Activated CD8-positive, alpha-beta T cell treated with anti-CD3 and anti-CD28 coated beads for 36 hours (primary cell): ENCODE measurements at places on chromosomes 11 and 22. TPM values are rescaled to one million over a fixed set of nuclear protein-coding genes. Genes with fewer than 3 reads are reported as not detected.

The PRR14L gene
- total RNA-seq = 40.2 TPM

The DEPDC7 gene
- total RNA-seq = 3.0 TPM

The NRIP3 gene
- total RNA-seq = 1.1 TPM

DNA sequence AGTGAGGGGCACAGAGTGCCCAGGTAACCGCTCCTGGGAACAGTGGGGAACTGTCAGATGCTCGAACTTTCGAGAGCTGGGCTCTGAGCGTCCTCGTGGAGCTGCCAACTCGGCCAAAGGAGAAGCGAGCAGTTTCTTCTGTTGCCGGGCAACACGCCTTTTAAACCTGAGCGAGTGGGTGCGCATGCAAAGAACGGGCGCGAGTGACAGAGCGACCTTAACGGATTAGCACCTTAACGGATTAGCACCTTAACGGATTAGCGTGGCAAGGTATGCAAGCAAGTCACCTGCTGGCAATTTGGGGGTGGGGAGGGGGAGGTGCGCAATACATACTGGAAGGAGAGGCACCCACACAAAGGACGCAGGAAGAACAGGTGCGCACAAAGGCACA is 61.8 kb upstream of the PRODH start:
- DNase-seq = no peak

DNA sequence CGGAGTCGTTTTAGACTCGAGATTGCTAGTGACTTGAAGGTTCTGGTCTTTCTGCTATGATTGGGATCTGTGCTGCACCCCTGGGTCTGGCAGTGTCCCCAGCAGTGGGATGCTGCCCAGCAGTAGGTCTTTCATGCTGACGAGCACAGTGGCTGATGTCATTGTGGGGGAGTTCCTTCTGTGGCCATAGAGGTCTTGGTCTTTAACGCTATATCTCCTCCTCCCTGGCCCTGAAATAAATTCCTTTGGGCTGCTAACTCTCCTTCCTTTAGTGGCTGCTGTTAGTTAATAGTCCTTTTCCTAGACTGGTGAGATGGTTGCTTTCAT is 136.3 kb downstream of the TEAD1 start:
- DNase-seq = no peak

DNA sequence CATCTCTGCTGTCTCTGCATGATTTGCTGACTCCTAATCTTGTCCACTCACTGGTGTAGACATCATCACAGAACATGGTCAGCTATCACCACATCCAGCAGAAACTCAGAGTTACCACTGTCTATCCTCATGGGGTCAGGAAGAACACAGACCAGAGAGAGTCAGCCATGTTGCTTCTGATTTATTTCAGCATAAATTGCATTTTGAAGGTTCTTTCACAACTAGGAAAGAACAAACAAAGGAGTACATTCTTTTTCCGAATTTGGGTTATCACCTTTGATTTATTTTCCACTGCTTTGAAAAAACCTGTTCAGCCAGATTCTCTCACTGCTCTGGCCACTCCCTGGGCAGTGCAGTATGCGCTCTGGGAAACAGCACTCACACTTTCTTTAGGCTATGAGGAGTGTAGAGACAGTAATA is 172.0 kb upstream of the MTMR2 start:
- no peak for DNase-seq

DNA sequence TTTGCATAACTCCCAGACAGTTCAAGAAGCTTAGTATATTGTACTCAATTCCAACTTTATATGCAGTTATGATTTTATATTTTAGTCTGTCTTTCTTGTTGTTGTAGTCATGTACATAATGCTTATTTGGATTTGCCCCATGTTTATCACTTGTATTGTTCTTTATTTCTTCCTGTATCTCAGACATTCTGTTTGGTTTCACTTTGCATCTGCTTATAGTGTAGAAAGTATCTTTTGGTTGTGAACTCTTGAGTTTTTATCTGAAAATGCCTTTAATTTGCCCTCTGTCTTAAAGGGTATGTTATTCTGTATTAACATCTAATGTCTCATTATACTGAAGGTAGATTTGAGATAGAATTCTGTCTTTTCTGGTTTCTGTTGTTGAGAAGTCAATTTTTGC is 275.4 kb downstream of the DYNC2H1 start:
- DNase-seq = no peak

- DNase-seq = no peak
Observed at GRCh38 chr22:37049224-37049623, 2.3 kb upstream of the KCTD17 start.

DNA sequence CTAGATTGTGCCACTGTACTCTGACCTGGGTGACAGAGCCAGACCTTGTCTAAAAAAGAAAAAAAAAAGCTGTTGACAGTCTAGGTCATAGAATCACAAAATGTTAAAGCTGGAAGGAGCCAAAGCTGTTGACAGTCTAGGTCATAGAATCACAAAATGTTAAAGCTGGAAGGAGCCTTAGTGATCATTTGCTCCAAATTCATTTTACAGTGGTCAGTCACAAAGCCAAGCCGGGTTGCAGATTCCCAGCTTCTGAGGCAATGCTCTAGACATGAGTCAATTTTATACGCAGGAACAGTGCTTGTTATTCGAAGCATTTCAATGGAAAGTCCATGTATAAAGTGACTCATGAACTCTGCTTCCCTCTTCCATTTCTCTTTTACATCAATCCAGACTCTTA is 47.4 kb downstream of the SYT13 start:
- no peak for DNase-seq

DNA sequence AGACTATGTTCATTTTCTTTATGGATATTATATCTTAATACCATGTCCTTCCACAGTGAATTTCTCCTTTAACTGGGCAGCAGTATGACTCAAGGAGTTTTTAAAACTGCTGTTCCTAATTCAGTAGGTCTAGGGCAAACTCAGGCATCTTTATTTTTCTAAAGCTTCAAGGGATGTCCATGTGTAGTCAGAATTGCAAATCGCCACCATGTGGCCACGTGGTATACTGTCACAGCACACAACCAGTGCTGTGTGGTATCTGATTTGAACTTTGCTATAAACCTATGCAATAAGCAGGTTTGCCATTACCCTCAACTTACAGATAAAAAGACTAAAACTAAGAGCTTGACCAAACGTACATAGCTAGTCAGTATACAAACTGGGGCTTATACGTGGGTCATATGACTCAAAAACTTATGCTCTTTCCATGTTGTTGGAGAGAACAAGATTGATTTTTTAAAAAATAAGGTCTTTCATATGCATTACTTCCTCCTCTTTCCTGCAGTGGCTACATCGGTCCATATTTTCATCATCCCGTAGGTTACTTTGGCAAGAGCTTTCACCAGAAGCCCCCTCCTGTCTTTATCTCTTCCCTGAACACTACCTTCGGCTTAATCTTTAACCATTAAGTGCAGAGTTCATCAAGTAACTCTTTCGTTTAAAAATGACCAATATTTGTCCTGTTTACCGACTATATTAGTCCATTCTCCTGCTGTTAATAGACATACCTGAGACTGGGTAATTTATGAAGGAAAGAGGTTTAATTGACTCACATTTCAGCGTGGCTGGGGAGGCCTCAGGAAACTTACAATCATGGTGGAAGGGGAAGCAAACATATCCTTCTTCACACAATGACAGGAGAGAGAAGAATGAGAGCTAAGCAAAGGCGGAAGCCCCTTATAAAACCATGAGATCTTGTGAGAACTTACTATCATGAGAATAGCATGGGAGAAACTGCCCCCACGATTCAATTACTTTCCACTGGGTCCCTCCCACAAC is 8.0 kb upstream of the HTATIP2 start:
- peak; percentile 62 for DNase-seq

- no peak for DNase-seq
Observed at GRCh38 chr11:3047637-3048036, 9.6 kb downstream of the CARS1 start.
